Stimulated activated CD8-positive, alpha-beta memory T cell treated with anti-CD3 and anti-CD28 coated beads, Interleukin-12 subunit alpha, Interleukin-12 subunit beta, amount 100 ng/mL, for 4 hours (primary cell): ENCODE measurements at places on chromosomes 2 and 18.

- DNase-seq: no peak
These were observed 63.3 kb downstream of the NEB start for GRCh38 chr2:151670846-151671597.

DNA sequence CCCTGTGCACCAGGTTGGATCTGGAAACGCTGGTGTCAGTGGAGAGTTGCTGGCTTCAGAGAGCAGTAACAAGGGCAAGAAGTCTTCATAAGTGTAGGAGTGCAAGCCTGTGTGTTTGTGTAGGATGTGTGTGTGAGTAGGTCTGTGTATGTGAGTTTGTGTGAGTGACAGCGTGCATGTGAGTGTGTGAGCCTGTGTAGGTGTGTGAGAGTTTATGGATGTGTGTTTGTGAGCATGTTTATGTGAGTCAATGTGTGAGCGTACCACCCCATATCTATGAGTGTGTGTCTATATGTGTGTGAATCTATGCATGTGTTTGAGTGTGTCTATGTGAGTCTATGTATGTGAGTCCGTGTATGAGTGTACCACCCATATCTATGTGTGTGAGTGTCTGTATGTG is 86.5 kb upstream of the ATG16L1 start:
- no peak for DNase-seq

DNA sequence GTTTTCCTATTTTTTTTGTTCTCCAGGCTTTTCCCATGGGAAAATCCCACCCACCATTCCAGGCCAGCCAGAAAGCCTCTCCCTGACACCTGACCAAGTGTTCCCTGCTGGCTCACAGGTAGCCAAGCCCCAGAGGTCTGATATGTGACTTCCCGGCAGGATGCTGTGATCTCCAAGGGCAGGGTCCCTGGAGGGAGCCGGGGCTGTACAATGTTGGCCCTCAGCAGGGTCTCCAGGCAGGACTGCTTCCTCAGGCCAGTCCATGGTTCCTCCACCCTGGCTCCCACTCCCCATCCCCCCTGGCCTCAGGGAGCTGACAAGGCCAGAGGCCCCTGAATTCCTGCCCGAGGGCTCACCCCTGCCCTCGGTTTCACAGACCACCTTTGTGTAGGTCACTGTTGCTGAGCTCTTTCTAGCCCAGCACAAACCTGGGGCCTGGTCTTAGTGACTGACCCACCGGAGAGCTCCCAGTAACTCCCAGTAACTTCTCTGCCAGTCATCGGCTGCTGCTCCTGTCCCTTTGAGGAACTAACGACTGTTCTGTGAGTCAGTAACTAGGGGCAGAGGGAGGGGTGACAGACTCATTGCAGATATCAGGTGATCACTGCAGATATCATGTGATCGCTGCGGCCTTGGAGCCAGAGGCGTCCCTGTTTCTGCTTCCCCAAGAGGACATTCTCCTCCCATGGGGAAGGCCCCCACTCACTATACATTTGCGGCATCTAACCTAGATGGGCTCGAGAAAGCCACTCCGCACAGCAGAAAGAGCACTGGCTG is 38.7 kb downstream of the SDC1 start:
- no peak for DNase-seq

DNA sequence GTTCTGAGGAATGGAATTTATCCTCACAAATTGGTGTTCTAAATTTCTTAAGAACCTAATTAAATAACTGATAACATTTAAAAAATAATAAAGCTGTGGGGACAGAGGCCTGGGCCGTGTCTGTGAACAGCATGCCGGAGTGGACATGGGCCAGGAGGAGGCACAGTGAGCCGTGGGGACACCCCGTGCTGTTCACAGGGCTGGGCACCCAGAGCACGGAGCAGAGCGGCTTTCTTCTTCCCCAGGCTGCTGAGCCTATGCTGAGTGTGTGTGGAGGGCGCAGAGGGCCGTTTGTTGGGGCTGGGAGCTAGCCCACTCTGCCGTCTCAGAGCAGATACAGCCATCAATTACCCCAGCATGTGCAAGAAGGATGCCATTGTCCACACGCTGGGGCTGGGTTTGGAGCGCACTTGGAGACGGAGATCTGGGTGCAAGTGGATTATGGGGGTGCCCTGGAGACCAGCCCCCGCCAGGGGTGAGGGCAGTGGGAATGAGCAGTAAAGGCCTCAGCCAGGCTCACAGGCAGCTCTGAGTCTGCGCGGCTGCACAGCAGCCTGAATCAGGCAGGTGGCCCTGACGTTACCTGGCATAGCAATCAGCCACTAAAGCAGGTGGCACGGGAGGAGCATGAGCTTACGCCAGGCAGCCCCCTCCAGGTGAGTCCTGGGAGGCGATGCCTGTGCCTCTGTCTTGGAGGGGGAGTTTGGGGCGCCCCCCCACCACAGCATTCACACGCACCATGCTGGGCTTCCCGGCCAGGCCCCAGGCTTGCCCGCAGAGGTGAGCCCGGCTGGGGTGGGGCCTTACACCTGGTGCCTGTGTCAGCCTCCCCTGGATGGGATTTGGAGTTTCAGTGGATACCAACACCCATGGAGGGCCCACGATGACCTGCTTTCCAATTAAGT is 52.1 kb upstream of the SLC66A3 start:
- no peak for DNase-seq

DNA sequence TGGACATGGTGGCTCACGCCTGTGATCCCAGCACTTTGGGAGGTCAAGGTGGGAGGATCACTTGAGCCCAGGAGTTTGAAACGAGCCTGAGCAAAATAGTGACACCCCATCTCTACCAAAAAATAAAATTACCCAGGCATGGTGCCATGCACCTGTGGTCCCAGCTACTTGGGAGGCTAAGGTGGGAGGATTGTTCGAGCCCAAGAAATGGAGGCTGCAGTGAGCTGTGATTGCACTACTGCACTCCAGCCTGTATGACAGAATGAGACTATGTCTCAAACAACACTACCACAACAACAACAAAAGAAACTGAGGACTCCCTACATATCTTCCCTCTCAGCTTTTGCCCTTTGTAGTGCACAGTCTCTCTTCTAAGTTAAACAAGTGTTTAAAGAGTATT is 53.3 kb upstream of the UPP2 start:
- DNase-seq: no peak

DNA sequence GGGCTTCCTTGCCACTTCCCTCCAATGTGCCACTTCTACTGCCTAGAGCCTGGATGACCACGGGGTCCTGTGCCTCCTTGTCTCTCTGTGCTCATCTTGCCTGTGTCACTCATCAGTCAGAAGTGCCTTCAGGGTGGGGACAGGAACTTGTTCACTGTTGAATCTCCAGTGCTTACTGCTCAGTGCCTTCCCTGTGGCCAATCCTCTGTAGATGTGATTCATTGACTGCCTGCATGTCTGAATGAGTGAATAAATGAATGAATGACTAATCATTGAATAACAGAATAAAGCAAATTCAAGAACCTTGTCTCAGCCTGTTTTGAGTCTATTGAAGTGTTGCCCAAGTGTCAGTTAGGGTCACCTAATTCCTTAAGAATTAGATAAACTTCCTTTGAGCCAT is 42.3 kb upstream of the FAM136A start:
- DNase-seq: no peak

DNA sequence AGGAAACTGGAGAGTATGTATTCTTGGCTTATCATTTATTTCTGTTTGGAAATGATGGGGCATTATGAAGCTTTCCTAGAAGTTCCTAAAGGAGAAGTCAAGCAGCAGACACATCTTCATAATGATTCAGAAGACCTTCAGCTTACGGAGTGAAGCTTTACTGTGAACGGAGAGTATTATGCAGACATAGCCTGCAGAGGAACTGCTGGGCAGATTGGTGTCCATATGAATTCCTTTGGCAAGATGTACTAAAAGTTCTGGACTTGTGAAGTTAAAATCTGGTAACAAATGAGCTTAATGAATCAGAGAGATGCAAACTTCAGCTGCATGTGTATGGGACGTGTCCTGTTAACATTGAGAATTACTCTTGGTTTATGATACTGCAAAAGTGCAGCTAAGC is 60.1 kb downstream of the NABP1 start:
- no peak for DNase-seq

GRCh38 chr2:110858135-110858725 is 125.9 kb downstream of the ACOXL start:
- DNase-seq: peak; percentile 34

- DNase-seq: no peak
These were observed 189.7 kb downstream of the TMEM247 start for GRCh38 chr2:46669016-46669415.

- DNase-seq: no peak
These were observed 2.8 kb downstream of the IRS1 start for GRCh38 chr2:226796840-226797288.

GRCh38 chr18:6605115-6605869 is 124.2 kb upstream of the ARHGAP28 start:
- no peak for DNase-seq

- no peak for DNase-seq
These were observed 62.0 kb upstream of the WDR75 start for GRCh38 chr2:189379287-189379630.

DNA sequence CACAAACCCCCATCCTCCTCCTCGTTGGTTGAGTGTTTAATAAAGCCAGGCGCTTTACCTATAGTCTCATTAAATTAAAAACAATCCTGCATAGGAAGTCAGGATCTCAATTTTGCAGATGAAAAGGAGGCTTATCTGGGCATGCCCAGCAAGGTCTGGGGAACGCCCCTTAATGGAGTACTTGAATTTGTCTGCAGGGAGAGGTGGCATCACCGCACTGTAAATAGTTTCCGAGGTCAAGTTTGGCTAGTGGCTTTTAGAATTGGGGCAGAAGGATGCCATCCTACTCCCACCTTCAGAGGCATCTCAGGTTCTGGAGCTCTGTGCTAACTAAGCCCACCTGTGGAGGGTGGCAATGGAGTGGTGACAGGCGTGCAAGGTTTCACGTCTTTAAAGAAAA is 149.2 kb downstream of the TGIF1 start:
- no peak for DNase-seq

- no peak for DNase-seq
These were observed 161.0 kb upstream of the ZFP36L2 start for GRCh38 chr2:43387092-43388062.
